ENCODE measurements at places on chromosomes 3 and 15.

GRCh38 chr3:63864965-63865327 lies 1.3 kb downstream of the ATXN7 start:
- no peak for DNase-seq
- H3K27me3 ChIP-seq = no peaks in the 10 kb centered on the region
- peak overlapping the region; percentile 98 for H3K4me3 ChIP-seq
- H3K36me3 ChIP-seq = no peaks in the 10 kb centered on the region
- peaks cover 16% of the 10 kb centered on the region for H3K4me1 ChIP-seq
- H3K27ac ChIP-seq = peak overlapping the region; percentile 96

- H3K4me1 ChIP-seq = no peaks in the 10 kb centered on the region
- no peaks in the 10 kb centered on the region for H3K36me3 ChIP-seq
- DNase-seq = no peak
- no peak overlapping the region for H3K4me3 ChIP-seq
Measured at GRCh38 chr15:61308437-61308836, 79.3 kb upstream of the RORA start.

DNA sequence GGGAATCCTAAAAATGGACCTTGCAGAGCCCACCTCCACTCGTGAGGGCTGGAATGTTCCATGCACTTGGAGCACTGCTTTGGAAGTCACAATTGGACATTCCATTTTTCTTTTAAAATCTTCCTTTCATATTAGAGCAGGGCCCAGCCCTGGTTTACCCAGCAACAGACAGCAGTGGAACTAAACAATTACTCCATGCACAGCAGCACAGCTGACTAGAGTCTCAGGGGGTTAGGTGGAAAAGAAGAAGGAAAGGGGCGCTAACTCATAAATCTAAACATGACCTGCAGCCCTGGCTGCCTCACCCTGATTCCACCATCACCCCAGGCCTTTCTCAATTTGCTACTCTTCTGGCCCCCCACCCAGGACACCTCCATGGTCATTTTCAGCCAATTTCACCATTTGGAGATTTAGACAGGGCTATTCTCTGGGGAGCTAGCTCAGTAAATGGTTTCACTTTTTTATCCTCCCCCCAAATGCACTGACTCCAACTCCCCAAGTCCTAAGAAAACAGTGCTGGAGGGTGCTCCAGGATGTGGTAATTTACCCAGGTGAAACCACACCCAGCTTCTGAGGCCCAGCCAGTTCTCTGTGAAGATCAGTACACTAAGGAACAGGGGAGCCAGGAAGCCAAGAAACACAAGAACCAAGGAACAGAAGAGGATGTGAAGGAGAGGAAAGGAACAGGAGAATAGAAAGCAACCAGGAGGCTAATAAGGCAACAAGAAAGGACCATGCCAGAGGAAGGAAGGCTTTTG lies 1.6 kb upstream of the LRRC31 start:
- DNase-seq = no peak
- H3K4me3 ChIP-seq = no peak overlapping the region
- H3K27me3 ChIP-seq = no peaks in the 10 kb centered on the region
- no peaks in the 10 kb centered on the region for H3K36me3 ChIP-seq
- no peak overlapping the region for H3K27ac ChIP-seq
- H3K4me1 ChIP-seq = no peaks in the 10 kb centered on the region

DNA sequence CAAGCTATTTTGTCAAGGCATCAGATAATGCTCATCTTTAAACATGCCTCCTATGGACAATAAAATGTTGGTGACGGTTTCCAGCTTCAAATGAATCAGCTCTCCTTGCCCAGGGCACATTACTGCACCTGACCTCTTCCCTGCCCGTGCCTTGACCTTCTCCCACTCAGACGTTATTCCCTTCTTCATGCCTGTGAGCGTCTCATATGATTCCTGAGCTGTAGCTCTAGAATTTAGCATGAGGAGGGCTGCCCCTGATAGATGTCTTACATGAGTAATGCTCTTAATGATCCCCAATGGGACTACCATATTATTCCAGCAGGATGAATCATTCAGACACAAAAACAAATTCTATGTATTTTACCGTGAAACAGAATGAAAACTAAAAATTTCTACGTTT lies 762.7 kb downstream of the ROBO1 start:
- no peaks in the 10 kb centered on the region for H3K27me3 ChIP-seq
- no peaks in the 10 kb centered on the region for H3K4me1 ChIP-seq
- H3K27ac ChIP-seq = no peak overlapping the region
- H3K36me3 ChIP-seq = no peaks in the 10 kb centered on the region

- no peaks in the 10 kb centered on the region for H3K36me3 ChIP-seq
- no peak overlapping the region for H3K27ac ChIP-seq
- no peak overlapping the region for H3K4me3 ChIP-seq
- H3K4me1 ChIP-seq = peaks cover 24% of the 10 kb centered on the region
- DNase-seq = no peak
- H3K27me3 ChIP-seq = no peaks in the 10 kb centered on the region
Measured at GRCh38 chr3:149640976-149641728, 16.7 kb downstream of the WWTR1 start.

GRCh38 chr3:157533298-157534070 lies 30.3 kb upstream of the VEPH1 start:
- no peak for DNase-seq
- no peaks in the 10 kb centered on the region for H3K4me1 ChIP-seq
- no peaks in the 10 kb centered on the region for H3K27me3 ChIP-seq
- no peak overlapping the region for H3K4me3 ChIP-seq
- no peak overlapping the region for H3K27ac ChIP-seq
- no peaks in the 10 kb centered on the region for H3K36me3 ChIP-seq

GRCh38 chr3:62343755-62344154 lies 29.6 kb downstream of the FEZF2 start:
- H3K36me3 ChIP-seq = no peaks in the 10 kb centered on the region
- no peak for DNase-seq
- no peaks in the 10 kb centered on the region for H3K4me1 ChIP-seq
- no peaks in the 10 kb centered on the region for H3K27me3 ChIP-seq
- no peak overlapping the region for H3K4me3 ChIP-seq
- no peak overlapping the region for H3K27ac ChIP-seq

Measured in gastrocnemius medialis (tissue), 4 donors.